GM23248 (cell line): ENCODE measurements at places on chromosomes 5 and 9.

DNA sequence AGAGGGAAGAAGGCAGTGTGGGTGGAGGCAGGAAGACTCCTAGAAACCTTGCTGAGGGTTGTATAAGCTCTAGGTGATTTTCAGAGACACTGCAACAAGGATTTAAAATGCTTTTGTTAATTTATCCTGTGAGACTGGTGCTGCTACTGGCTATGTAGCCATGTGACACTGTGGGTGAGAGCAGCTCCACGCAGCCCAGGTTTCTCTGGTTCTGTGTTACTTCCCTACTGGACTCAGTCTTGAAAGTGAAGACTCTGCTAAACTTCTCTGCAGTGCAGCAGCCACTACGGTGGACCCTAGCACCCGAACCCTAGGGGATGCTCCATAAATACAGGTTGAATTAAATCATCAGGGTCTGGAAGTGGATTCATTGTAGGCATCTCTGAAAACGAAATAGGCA is 25.8 kb upstream of the EFNA5 start:
- no peak for DNase-seq

DNA sequence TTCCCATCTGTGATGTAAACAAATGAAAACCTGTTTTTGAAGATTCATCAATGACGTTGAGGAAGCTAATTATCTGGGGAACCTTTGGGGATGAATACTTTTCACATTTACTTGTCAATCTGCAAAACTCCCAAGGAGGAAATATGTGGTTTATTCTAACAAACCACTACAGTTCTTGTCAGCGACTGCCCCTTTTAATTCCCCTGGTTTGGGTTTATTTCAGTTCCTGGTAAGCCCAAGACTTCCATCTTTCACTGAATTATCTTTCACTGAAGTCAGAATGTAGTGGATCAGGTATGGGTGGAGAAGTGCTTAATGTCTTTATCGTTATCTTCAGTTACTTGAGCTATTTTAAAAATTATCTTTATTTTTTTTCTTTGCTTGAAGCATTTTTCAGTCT is 40.2 kb downstream of the TLR4 start:
- no peak for DNase-seq

- DNase-seq: no peak
Measured at GRCh38 chr9:135516132-135516860, 4.9 kb upstream of the LCN1 start.

DNA sequence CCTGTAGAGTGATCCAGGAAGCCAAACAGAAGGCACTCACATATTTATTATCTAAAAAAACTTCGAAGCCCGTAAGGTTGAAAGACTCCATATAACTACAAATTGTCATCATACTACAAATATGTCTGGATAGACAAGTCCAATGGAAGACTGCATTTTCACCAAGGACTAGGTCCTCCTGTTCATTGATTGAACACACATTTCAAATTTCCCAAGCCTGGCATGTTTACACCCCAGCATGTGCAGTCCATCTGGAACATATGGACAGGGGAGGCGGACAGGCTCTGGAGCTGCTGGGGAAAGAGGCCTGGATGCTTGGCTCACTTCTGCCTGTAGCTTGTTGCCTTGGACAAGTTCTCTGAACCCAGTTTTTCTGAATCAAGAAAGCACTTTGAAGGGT is 378.7 kb downstream of the ENC1 start:
- no peak for DNase-seq

- no peak for DNase-seq
Measured at GRCh38 chr9:117643288-117643654, 60.9 kb upstream of the TLR4 start.

GRCh38 chr9:11676821-11677220 is 1016.4 kb upstream of the TYRP1 start:
- DNase-seq: no peak

GRCh38 chr5:66669086-66669861 is 73.1 kb downstream of the MAST4 start:
- no peak for DNase-seq

DNA sequence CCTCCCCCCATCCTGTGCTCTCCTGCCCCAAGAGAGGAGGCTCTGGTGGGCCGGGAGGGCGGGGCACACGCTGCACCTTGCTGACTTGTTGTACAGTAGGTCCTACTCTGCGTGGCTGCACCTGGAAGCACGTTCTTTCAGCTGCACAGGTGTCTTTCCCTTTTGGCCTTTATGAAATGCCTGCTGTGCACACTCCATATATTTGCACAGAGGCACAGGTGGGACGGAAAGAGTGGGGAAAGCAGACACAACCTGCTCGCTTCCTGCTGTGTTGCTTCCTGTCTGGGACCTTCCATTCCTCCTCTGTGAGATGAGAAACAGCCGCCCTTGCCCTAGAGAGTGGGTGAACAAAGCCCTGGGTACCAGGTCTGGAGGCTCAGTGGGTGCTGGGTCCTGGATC is 4.8 kb downstream of the USP20 start:
- DNase-seq: no peak

GRCh38 chr5:59732301-59732700 is 161.2 kb downstream of the PDE4D start:
- no peak for DNase-seq

- no peak for DNase-seq
Measured at GRCh38 chr9:91196103-91196950, 165.4 kb downstream of the AUH start.

GRCh38 chr9:98550206-98550820 is 158.4 kb downstream of the GABBR2 start:
- DNase-seq: peak; percentile 56

DNA sequence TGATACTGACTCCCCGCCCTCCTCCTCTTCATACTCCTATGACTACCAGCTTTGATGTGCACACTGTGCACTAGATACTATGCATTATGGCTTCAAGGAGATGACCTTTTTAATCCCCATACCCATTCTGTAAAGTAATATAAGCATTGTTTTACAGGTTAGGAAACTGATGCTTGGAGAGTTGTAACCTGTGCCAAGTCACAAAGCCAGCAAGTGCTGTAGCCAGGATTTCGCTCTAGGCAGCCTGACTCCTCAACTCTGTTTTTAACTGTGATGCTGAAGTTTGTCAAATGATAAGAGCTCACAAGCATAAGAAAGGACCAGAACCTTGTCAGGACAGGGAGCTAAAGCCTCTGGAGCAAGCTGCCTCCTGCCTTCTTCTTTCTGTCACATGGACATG is 461.3 kb downstream of the TMEM232 start:
- DNase-seq: no peak

- peak; percentile 38 for DNase-seq
Measured at GRCh38 chr9:70061776-70062175, 18.1 kb downstream of the MAMDC2 start.

DNA sequence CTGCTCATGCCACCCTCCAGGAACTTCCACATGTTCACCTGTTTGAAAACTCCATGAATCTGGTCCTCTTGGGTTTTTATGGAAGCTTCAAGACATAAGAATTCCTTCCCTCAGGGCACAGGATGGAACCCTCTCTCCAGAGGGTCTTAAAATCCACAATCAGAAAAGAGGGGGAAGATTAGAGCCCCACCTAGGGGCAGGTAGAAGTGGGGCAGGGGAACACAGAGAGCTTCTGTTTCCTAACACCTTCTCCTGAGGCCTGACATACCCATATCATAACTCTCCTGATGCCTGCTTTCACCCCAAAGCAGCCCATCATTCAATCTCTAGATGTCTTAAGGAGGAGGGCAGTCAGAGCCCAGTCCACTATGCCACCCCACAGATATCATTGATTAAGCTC is 1087.7 kb upstream of the ARRDC3 start:
- no peak for DNase-seq

- DNase-seq: no peak
Measured at GRCh38 chr5:112018846-112019245, 261.9 kb upstream of the NREP start.

DNA sequence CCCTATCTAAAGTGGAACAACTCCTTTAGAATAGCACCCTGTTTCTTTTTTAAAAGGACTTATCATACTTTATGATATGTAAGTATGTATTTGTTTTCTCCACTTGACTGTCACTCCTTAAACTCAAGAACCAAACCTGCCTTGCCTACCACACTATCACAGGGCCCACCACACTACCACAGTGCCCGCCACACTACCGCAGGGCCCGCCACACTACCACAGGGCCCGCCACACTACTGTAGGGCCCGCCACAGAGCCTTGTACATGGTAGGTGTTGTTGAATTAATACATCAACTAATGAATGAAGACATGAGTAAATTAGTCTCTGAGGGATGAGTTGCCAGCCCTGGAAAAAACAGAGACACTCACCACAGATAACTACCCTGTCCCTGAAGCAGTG is 18.0 kb downstream of the SLC31A2 start:
- DNase-seq: no peak

- DNase-seq: no peak
Measured at GRCh38 chr5:156128026-156128425, 198.9 kb upstream of the SGCD start.

DNA sequence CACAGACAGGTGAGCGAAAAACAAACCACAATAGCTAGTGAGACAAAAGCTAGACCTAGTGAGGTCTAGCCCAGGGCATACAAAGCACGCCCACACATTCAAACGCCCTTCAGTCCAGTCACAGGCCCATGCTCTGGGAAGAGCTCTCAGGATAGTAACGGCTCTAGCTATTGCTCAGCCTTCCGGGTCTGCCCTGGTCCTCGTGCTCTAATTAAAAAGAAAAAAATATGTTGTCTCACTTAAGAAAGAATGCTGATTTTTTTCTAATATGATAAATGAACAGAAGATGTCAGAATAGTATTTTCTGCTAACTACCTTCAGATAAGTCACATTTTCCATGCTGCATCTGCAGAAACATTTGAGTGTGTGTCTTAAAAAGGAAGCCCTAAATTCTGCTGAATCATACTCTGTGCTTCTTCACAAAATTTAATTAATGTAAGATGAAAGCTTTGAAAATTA is 94.5 kb downstream of the PLPP1 start:
- peak; percentile 96 for DNase-seq

DNA sequence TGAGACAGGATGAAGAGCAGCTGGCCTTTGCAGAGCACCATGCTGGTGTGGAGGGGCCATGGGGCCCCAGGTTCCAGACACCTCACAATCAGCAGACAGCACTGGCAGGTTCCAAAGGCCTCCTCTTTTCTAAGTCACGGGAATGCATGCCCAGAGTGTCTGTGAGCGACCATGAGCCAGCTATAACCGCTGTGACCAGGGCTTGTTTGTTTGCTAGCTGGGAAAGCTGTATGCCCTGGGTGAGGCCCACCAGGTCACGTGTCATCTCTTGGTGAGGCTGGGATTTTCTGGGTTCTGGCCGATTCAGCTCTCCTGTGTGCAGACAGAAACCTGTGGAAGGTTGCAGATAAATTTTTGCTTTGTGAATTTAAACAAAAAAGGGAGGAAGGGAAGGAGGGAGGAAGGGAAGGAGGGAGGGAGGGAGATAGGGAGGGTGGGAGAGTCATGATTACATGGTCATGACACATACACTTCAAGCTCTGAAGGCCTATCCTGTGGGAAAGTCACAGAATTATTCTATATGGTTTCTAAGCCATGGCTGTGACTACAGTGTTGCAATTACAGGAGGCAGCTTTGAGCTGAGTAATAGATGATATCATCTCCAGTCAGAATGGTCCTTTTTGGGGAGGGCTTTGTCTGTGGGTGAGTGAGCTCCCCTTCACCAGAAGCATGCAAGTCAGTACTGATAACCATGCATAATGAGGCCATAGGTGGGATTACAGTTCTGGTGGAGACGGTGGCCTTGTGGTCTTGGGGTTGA is 37.2 kb downstream of the PAPPA start:
- DNase-seq: peak; percentile 91

DNA sequence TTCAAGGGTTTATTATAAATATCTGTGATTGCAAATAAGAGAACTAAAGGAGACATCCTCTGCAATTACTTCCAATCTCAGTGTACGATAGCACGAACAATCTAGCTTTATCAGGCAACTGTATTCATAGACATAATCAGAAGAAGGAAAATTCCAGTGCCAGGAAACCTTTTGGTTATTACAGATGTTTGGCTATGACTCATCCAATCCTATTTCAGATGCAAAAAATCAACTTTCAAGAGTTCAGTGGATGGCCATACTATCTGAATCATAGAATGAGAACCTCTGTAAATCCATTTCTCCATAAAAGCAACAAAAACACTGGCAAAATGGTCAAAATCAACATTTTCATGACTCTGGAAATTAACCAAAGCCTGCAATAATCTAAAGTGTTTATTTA is 37.9 kb downstream of the GAS1 start:
- DNase-seq: peak; percentile 73

GRCh38 chr5:160961761-160962160 is 109.8 kb upstream of the ATP10B start:
- no peak for DNase-seq

DNA sequence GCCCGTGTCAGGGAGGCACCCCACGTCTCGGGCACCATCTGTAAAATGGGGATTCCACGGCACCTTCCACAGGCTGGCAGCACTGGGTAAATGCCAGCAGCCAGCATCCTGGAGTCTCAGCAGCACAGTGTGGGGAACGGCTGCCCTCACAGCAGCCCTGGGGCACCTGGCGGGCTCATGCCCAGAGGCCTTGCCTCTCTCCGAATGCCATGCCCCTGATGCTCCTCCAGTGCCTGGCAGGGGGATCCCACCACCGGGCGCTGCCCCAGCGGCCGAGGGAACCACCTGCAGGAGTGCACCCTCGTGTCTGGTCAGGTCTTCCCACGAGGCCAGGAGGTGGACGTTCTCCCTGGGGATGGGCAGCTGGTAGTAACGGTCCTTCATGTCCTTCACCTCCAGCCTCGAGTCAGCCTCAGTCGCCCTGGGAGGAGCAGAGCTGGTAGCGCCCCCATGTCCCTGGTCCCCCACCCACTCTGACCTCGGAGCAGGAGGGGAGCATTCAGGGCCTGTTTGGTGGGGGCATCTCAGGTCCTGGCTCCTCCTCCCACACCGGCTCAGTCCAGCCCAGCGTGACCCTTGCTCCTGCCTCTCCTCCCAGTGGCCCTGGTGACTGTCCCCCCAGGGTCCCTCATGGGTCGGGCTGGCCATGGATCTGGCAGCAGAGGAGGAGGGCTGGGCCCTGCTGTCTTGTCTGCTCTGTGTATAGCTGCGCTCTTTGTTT is 49.9 kb upstream of the NRARP start:
- no peak for DNase-seq

GRCh38 chr9:95206143-95206542 is 111.4 kb downstream of the FANCC start:
- DNase-seq: peak; percentile 42

GRCh38 chr5:111238431-111239225 is 14.4 kb downstream of the CAMK4 start:
- DNase-seq: no peak

DNA sequence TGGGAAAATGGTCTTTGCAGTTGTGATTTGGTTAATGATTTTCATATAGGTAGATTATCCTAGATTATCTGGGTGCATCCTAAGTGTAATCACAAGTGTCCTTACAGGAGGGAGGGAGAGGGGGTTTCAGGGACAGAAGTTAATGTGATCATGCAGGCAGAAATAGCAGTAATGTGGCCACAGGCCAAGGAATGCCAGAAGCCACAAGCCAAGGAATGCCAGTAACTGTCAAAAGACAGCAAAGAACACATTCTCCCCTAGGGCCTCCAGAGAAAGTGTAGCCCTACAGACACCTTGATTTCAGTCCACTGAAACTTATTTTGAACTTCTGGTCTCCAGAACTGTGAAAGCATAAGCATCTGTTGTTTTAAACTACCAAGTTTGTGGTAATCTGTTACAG is 2074.5 kb downstream of the MAT2B start:
- DNase-seq: no peak

GRCh38 chr9:104589626-104590025 is 9.6 kb downstream of the OR13C5 start:
- DNase-seq: peak; percentile 1
